NCI-H2171 treated with DMSO at 0.1 percent for 48 hours (cell line): ENCODE measurements at places on chromosomes 5 and 9.

- DNase-seq = no peak
Observed at GRCh38 chr5:95841914-95842812, 19.6 kb upstream of the GLRX start.

- no peak for DNase-seq
Observed at GRCh38 chr9:99046542-99047071, 58.3 kb upstream of the TGFBR1 start.

GRCh38 chr5:146667633-146668272 lies 151.8 kb upstream of the GPR151 start:
- DNase-seq = peak; percentile 65

DNA sequence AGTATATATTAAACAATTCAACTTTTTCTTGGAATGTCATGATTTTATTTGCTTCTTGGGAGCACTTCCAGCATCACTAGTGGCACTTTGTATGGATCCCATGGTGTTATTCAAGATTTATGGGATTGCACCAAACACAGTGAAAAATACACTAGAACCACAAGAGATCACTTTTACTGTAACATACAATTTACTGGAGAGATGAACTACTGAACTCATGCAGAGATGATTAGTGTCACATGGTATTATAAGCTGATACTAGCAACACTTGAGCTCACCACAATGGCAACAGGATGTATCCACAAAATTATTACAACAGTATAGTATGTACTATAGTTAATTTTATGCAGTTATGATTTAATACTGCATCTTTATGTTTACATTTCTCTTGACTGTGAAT lies 16.3 kb upstream of the SLC36A2 start:
- no peak for DNase-seq

- no peak for DNase-seq
Observed at GRCh38 chr9:131400627-131401026, 6.7 kb downstream of the PRRC2B start.
